Cardiac muscle cell (in vitro differentiated cells and primary cell): ENCODE measurements at places on chromosomes 2 and 18.

DNA sequence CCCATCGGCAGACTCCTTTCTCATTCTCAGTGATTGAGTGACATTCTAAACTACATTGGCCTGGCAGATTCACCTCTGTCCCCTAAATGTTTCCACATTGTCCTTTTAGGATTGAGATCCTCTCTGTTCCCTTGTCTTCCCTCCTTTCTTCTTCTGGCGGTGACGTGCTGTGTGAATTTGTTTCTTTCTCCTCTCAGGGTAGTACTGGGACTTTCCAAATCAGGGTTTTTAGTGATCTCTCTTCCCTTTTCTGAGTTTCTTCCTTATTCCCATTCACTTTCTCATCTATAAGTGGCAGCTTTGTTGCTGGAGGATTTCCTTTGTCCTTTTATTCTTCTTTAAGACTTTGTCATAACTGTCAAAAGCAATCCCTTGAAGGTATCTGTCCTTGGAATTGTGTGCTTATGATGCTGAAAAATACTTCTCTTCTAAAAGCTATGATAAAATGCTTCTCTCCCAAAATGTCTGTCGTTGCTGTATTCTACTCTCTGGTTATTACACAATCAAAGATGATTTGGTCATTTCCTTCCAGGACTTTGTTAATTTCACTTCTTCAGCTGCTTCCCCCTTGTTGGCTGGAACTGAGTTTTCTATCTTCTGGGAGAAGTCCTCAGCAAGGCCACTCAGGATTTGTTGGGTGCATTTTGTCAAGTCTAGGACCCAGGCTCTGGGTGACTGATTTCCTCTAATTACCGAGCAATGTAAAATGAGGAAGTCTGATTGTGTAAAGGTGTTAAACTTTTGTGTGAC is 4.9 kb upstream of the IL1B start:
- DNase-seq, result no peak

DNA sequence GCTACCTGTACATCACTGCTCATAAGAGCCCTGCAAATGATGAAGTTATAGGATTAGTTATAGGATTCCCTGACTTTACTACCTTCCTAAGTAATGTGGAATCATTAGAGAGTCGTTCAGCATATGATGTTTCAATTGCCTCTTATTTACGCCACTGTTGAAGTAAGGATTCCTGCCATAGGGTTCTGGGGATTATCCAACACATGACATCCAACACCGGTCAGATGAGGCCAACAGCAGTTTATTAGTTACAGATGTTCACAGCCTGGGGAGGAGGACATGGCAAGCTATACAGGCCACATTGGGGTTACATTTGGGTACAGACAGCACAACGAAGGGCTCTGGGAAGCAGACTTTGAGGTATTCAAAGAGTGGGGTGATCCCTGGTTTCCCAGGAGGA is 134.1 kb upstream of the MC4R start:
- DNase-seq, result no peak

DNA sequence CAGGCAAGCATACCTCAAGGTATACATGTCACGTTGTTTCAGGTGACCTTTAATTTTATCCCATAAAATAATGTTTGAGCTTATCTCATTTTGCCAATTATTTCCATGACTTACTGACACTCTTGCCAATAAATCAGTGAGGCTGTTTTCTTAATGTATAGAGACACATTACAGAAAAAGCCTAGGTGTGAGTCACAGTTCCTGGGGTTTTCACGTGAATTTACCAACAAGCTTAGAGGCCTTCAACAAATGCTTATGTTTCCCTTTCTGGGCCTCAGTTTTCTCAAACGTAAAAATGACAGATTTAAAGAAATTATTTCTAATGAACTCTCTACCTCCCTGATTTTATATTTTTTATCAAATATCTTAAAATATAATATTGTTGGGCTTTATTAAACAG is 517.5 kb upstream of the SPHKAP start:
- no peak for DNase-seq

GRCh38 chr2:29987146-29987545 is 65.8 kb upstream of the ALK start:
- no peak for DNase-seq

GRCh38 chr2:119730671-119731177 is 29.0 kb upstream of the PTPN4 start:
- no peak for DNase-seq

DNA sequence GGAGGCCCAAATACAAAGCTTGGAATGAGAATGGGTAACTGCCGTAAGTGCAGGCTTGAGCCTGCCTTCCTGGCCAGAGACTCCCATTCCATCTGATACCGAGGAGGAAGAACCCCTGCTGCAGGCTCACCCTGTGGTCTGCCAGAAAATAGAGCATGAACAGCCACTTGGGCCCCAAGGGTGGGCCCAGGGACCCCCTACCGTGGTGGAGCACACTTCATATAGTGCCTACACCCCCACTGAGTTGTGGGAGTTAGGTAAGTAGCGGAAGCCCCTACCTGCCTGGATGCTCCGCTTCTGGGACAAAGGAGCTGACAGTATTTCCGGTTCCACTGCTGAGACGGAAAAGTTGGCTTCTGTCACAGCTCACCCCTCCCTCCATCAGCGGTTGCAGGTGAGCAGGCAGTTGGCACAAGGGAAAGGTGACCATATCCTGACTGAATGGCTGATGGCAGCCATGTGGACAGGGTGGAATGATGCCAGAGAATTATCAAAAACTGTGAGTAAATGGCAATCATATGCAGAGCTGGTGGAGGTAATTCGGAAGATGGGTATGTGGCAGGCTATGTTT is 11.5 kb upstream of the C2orf42 start:
- no peak for DNase-seq

DNA sequence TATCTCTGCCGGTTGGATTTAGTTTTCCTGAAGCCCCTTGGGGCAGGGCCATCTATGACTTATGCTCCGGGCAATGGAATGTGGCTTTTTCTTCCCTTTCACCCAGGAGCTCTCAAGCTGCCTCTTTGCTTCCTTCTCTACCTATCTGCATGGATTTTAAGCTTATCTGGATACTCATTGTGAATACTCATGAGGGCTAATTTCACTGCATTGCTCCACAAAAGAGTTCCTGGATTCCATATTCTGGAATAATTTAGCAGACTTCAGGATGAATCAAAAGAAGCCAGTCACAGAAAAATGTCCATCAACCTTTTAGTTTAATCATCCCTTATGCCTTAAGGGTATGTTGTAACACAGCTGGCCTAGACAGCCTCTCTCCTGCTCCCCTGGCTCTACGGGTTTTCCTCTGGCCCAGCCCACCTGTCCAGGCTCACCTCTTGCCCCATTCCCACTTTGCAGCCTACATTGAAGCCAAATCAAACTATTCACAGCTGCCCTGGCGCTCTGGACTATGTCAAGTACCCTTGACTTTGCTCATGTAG is 122.8 kb upstream of the RMDN2 start:
- no peak for DNase-seq

DNA sequence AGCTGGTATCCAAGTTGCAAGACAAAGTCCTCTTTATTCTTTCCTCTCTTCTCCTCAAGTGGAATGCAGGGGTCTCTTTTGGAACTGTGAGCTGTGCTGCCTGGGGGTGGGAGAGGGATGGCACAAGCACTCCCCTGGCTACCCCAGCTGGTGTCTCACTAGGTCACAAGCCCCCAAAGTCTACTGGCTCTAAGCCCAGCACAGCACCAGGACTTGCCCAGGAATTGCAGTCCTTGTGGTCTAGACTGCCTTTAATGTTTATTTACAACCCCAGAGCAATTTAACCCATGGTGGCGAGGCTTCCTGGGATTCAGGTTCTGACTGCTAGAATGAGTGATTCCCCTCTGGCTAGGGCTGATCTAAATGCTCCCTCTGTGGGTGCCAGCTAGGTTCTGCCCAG is 199.0 kb upstream of the STK17B start:
- DNase-seq, result no peak

GRCh38 chr2:105634198-105634597 is 110.5 kb upstream of the NCK2 start:
- DNase-seq, result no peak

DNA sequence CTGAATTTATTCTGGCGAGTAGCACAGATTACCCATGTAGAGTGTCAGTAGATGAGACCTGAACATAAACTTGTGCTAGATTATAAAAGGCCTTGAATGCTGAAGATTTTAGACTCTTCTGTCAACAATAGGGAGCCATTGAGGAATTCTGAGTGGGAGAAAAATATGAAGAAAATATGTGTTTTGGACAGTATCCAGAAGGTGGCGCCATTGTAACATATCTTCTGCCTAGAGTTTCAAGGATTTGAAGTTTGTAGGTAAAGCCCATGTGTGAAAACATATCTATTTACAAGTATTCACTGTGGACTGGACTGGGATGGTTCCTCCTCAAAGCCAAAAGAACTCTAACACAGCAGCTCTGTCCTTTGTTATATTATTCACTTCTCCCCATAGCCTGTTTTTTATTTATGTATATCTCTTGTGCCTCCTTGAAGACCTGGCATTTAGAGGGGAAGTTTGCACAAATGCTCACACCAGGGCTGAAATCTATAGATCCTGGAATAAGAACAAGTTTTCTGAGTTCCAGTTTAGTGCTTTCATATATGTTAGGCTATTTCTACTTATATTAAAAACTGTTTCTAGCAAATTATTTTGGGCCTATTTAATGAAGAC is 124.9 kb downstream of the RDH14 start:
- peak; percentile 89 for DNase-seq

GRCh38 chr2:240033330-240033678 is 3.1 kb upstream of the OR6B2 start:
- no peak for DNase-seq

DNA sequence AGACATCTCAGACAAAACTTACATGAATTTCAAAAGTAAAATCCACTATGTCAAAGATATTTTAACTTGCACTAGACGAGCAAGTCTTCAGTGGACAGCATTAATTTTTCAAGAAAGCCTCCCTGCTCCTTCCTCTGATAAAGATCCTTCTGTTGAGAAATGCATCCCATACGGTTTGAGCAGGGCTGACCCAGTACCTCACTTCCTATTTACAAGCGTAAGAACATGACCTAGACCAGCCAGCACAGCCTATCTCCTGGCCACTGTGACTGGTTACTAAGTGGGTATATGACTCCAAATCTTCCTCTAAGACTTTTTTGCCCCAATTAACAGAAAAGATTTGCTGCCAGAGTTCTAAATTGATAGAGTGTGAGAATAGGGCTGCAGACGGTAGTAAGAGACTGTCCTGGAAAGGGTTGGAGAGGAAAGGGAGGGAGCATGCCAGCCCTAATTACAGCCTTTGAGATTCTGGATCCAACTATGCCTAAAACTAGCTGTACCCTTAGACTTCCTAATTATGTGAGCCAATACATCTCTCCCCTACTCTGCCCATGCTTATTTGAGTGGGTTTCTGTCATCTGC is 108.4 kb downstream of the PRELID3A start:
- peak; percentile 72 for DNase-seq

- DNase-seq, result no peak
Observed at GRCh38 chr2:80380736-80381135, 76.2 kb upstream of the LRRTM1 start.

DNA sequence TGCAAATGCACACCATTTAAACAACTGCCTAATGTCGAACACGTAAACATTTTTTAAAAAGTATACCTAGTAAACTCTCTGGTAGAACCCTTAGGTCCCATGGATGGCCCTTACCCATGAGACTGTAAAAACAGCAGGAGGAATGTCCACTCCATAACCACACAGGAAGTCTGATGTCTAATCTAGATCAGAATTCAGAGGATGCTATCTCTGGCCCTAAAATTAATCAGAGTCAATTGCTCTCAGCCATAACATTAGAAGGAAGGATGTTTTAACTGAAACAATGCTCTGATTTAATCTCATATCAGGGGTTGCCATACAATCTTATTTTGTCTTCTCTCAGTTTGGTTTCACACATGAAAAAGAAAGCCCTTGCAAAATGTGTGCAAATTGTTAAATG is 416.3 kb upstream of the PIK3C3 start:
- DNase-seq, result no peak

DNA sequence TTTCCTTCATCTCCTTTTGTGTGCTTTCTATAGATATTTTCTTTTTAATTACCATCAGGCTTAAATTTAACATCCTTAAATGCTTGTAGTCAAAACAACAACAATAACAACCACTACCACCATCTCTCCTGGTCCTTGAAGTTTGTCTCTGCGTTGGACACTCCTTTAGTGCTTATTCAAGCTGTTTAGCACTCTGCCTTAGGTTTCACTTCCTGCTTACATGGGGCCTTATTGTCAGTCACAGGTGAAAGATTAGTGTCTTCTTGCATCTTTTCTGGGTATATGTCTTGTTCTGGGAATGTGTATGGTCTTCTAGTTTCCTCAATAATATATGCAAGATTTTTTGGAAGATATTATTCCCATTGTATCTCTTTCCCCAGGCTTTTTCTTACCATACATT is 240.1 kb upstream of the NXPH2 start:
- no peak for DNase-seq

DNA sequence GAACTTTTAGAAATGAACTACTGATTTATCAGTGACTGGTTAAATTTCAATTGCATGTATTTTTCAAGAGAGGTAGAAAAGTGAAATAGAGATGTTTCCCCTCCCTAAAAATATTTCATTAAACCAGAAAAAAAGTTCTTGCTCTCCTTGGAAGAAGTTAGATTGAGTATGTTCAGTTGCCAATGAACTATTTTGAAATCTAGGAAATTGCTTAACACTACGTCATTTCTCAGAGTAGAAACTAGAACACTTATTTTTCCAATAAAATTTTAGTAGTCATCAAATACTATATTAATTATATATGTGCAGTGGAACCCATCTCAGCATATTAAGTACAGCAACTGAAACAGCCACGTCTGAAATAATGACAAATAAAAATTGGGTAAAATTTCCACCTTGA is 51.8 kb upstream of the STAT1 start:
- peak; percentile 54 for DNase-seq

GRCh38 chr18:50726960-50727589 is 92.7 kb downstream of the MRO start:
- DNase-seq, result no peak

- DNase-seq, result no peak
Observed at GRCh38 chr2:172986040-172986439, 89.6 kb upstream of the MAP3K20 start.

DNA sequence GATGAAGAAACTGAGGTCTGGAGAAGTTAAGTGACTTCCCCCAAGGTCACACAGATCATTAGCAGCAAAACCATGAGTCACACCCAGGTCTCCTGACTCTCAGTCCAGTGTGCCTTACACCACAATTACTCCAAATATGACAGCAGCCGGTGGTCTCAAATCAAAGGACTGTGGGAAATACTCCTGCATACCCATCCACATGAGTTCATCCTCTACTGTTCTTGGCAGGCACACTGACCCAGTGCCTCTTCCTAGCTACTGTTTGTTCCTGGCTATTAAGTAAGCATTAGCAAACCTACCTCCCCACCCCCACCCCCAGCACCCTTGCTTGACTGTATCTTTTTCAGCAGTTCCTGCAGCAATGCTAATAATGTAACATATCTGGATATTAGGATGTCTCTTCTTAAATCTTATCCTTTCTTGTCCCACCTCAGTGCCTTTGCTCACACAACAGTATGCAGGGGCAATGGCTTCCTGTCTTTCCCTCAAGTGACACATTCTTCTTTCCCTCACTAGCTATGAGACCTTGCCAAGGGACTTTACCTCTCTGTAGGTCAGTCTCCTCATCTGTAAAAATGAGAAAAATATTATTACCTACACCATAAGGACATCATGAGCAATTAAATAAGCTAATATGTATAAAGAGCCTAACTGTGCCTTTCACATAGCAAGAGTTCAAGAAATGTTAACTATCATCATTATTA is 46.2 kb downstream of the FAM98A start:
- DNase-seq, result no peak

- DNase-seq, result no peak
Observed at GRCh38 chr2:10022041-10022421, 21.3 kb upstream of the KLF11 start.

- no peak for DNase-seq
Observed at GRCh38 chr2:20415511-20415918, 31.4 kb upstream of the RHOB start.

GRCh38 chr2:31031132-31031706 is 107.0 kb downstream of the GALNT14 start:
- no peak for DNase-seq
